ENCODE measurements at places on chromosomes 16 and 17. TPM values are rescaled to one million over a fixed set of nuclear protein-coding genes. Genes with fewer than 3 reads are reported as not detected.

SLC38A8 gene
- not detected for total RNA-seq

SOX9 gene
- total RNA-seq: 0.15 TPM

SLC5A11 gene
- under 0.01 TPM for total RNA-seq

PRSS53 gene
- 0.32 TPM for total RNA-seq

CTRB1 gene
- total RNA-seq: not detected

HBQ1 gene
- 3.9 TPM for total RNA-seq

BRICD5 gene
- total RNA-seq: 8.1 TPM

CBFA2T3 gene
- not detected for total RNA-seq

SULT1A1 gene
- 0.32 TPM for total RNA-seq
